ENCODE measurements at places on chromosomes 12 and 14. TPM values are rescaled to one million over a fixed set of nuclear protein-coding genes. Genes with fewer than 3 reads are reported as not detected.

DCN gene
- 45.5 TPM for total RNA-seq

DNA sequence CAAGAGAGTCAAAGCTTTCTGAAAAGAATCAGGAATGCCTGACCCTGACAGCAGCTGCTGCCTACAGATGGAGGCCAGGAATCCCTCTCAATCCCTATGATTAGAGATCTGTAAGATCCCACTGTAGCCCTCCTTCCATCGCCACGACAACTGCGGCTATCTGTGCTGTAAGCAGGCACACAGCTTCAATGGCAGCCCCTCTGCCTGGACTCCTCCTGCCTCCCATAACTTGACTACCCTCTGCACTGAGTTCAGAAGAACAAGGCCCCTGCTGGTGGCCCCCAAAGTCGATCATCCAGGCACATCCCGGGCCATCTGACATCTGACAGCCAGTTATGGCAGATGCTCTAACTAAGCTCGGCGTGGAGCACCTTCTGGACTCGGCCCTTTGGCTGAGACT, 2.9 kb downstream of the CLMN start:
- no peak for DNase-seq

DNA sequence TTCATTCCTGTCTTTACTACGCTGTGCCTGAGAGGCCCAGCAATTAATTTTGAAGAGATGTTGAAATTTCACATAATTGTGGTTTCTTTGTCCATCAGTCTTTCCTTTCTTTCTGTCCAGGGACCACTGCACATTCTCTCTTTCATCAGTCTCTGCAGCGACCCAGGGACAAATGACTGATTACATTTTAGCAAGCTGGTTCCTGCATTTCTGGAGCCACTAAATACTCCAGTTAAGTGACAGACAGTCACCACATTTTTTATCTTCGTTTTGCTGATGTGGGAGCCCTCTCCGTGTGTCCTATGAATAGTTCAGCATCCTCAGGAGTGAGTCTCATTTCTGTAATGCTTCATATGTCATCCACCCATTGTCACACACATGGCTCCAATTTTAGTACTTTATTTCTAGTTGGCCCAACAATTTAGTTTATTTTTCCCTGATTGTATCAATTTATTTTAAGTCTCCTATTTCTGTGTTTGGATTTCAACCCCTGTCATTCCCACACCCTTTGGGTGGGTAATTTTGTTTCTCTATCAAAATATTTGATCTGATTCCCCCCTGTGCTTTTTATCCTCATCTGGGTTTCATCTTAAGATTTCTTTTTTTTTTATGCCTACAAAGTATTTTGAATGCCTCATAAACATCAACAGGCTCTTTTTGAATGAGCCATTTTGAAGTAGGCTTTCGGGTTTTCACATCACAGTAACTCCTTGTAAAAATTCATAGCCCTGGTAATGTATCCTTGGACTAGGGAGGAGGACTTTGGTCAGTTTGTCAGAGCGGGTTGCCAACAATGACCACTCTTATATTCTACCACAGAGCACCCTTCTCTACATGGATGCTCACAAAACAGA, 1196.5 kb downstream of the GALC start:
- DNase-seq = peak; percentile 59

GRCh38 chr12:108907839-108908351, 28.0 kb downstream of the DAO start:
- peak; percentile 7 for DNase-seq

DNA sequence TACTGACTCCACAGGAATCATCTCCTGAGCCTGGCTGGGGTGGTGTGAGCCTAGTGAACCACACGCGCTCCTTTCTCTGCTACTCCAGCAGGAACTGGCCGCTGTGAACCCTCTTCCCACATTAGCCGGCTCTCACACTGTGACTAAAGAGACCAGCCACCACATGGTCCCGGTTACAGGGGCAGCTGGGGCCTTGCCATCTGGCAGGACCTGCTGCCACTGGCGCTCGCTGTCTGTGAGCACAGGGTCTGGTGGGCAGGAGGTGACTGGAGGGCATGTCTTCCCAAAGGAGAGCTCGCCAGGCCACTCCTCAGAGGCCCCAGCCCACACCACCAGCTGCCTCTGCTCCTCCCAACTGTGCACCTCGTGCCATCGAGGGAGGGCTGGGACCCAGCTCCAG, 99.3 kb downstream of the SINHCAF start:
- no peak for DNase-seq

DNA sequence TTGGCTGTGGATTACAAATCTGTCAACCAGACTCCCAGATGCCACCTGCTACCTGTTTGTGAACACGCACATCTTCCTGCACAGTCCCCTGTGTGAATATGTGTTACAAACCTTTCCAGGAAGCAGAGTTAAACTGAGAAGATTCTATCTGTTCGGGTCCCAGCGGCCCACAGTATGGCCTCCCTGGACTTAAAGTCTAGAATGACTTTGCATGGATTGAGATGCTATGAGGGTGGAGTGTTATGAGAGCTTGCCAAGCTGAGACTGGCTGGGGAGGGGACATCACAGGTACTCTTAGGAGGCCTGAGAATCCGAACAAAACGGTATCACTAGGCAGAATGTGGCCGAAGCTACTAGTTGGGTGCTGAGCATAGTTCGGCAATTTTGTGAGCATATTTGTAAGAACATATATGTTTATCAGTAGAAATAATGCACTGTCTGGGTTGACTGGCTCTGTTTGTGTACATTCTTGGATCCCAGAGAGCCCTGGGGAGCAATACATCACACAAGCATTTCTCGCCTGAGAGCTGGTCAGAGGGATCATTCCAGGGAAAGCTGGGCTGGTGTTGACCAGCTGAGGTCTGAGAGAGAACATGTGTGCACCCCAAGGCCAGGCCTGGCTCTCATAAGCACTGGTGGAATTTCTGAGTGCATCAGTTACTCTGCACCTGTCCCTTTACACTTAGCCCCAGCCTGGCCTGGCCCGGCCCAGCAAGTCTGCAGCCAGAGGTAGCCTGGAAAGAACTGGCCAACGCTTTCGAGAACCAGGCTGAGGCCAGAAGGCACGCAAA, 29.8 kb upstream of the LTBP2 start:
- no peak for DNase-seq

OTOGL gene
- 0.08 TPM for total RNA-seq

GRCh38 chr12:50689437-50689836, 74.5 kb upstream of the ATF1 start:
- DNase-seq = no peak

All from HFFc6 (cell line).